Right forelimb (tissue), 1 donor: ENCODE measurements at places on chromosomes 1 and 21.

DNA sequence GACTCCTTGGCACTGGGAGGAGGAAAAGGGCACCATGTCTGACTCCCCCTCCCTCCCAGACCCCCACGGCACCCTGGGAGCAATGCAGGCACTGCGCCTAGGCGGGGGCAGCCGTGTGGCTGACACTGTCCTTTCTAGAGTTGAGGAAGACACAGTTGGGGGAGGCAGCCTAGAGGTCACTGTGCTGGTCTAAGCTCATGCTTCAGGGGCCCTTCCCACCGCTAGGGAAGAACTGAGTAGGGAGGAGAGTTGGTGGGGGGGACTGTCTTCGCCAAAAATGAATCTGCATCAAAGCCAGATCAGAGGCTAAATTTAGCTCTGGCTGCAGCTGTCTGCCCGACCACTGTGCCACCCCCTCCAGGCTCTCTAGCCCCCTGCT, 3.4 kb downstream of the SEMA6C start:
- DNase-seq = no peak

GRCh38 chr21:35023396-35024070, 25.6 kb downstream of the RUNX1 start:
- DNase-seq = no peak

DNA sequence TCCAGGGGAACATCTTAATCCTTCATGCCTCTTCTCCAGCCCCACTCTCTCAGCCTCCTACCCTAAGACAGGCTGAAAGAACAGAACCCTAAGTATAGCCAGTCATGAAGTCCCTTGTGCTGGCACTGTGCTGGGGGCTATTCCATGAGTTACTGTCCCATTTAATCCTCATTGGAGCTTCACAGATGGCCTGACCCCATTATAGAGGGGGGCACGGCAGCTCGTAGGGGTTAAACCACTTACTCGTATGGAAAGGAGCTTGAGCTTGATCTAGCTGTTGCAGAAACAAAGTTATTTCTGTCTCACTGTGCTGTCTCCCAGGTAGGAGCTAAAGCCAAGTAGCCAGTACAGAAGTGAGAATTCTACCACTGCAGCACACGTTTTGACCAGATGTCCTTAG, 203.2 kb upstream of the COA6 start:
- no peak for DNase-seq

- DNase-seq = no peak
Measured at GRCh38 chr1:72524021-72524420, 241.7 kb upstream of the NEGR1 start.

GRCh38 chr1:177355575-177355974, 184.8 kb downstream of the BRINP2 start:
- no peak for DNase-seq

DNA sequence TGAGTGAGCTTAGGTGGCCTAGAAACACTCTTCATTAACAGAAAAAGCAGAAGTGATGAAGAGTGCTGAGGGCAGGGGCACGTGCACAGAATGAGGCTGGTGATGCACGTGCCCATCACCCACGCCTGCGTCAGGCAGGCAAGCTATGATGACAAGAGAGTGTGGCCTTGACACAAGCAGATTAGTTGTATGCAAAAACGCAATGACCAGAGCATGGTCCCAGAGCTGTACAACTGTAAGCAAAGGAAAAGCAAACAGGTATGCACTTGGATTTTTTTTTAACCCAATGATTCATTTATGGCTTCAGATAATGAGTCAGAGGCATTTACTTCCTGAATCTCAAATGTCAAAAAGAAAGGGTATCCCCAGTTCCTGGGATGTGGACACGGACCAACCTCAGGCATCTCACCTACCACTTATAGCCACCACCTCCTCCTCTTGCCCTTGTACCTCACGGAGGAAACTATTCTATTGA, 9.1 kb upstream of the TMEM61 start:
- DNase-seq = no peak
